D341Med (cell line): ENCODE measurements at places on chromosomes 4 and X.
A peak's percentile ranks its signal among the peaks of the same experiment; 100 is the strongest.

GRCh38 chr4:173025131-173025530 is 143.5 kb upstream of the GALNT7 start:
- peak; percentile 65 for DNase-seq

- no peak for DNase-seq
Observed at GRCh38 chr4:2289311-2289954, 27.5 kb upstream of the MXD4 start.

DNA sequence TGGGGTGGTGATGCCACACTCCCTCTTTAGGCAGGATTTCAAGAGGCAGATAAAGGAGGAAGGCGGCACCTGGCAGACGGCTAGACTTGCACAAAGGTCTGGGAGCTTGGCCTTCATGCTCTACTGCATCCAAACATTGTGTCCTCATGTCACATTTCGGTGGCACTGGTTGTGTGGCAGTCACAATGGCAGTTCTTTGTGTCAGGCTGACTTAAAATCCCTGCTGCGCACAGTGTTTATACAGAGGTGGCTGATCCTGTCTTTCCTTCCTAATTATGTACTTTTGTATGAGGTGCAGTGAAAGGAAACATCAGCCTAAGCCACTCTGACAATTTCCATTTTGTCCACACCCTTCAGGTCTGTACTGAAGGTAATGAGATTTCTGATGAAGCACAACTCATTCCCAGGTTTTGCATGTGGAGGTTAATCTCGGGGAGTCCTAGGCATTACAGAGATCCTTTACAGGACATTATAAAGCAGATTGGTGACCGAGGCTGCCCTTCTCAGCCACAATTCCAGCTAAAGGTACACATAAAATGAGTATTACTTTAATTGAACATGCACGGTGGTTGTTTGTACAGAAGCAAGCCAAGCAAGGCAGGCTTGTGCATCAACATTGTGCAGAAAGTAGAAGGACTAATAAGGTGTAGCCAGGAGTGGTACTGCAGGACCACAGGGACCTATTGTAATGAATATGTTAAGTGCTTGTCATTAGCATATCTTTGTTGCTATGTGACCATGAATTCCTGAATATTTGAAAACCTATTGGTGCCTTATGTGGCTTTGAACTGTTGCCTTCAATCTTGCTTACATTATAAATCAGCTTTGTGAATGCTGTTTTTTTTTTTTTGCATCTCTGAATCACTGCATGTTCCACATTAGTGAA is 147.6 kb downstream of the STK32B start:
- no peak for DNase-seq

DNA sequence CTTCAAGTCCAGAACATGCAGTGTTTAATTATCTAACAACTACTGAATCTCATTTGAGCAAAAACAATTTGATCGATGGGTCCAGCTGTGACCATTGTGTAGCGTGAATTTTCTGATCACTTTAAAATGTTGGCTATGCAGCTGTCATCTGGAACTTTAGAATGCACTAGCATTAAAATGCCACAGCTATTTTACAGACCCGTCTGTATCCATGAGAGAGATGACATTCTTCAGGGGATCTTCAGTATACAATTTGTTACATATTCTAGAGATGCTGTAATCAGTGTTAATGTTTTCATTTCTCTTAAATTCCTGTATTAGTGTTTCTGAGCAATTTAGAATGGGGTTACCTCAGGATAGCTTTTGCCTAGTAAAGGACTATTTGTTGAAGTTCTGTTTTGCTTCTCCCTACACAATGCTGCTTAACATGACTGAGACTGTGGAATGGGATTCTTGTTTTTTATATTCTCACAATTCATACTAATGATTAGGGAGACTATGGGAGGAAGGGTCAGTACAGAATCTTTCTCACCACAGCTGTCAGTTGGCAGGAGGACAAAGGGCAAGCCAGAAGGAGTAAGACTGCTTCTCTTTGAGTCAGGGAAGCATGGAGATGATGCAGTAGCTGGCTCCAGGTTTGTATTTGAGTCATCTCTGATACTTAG is 13.2 kb upstream of the CTSO start:
- DNase-seq: no peak

- DNase-seq: no peak
Observed at GRCh38 chr4:57109411-57109846, 756 bp downstream of the IGFBP7 start.

DNA sequence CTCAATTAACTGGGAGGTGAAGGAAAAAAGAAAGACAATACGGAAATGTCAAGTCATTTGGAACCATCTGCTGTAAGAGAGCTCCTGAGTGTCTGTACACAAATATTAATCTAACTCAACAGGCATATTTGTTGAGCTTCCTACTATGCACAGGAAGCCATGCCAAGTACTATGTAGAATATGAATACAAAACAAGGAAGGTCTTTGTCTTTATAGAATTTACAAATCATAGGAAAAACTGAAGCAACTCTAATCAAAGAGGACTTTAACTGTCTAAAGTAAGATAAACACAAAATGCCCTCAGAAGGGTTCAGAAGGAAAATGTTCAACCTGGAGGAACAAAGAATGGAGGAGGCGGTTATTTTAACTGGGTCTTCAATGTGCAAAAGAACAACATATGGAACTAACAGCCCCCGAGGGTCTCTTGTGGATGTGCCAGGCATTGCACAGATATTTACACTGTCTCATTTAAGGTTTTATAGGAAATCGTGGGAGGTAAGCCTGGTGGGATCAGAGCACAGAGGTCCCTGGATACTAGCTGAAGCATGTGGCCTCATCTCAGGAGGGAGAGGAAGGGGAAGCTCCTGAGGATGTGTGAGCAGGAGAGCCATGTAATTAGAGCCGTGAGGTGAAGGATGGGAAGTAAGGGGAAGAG is 5.8 kb downstream of the FAM114A1 start:
- no peak for DNase-seq

DNA sequence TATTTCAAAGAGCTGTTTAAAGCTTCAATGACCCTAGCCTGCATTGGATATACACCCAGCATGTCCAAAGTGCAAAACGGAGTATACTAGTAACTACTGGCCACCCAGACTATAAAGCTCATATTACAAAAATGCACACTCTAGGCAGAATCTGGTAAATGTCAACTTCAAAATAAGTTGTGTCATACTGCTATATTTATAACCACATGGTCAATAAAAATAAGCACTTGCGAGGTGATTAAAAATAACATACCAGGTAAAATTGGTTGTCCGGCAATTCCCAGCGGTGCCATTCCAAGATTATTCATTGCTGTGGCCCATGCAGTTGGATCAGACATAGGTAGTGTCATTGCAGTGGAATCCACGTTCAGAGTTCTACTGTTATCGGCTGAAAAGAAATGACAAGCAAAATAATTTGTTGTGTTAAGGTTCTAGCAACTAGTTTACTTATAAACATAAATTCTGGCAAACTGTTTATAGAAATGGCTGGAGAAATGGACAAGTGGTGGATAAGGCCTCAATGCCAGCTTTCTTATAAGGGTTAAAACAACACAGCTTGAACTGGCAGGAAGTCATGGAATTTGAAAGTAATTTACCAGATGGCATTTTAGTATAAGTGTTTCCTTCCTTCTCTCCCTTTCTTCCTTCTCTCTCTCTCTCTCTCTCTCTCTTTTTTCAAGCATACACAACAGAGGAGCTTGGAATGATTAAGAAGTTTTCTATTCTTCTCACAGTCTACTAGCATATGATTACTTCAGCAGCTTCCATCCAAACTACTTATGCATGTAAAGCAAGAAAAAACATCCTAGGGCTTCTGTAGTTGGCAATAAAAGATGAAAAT is 199.9 kb downstream of the ENOX2 start:
- DNase-seq: no peak

GRCh38 chr4:52657292-52657617 is 1.8 kb downstream of the USP46 start:
- DNase-seq: no peak

DNA sequence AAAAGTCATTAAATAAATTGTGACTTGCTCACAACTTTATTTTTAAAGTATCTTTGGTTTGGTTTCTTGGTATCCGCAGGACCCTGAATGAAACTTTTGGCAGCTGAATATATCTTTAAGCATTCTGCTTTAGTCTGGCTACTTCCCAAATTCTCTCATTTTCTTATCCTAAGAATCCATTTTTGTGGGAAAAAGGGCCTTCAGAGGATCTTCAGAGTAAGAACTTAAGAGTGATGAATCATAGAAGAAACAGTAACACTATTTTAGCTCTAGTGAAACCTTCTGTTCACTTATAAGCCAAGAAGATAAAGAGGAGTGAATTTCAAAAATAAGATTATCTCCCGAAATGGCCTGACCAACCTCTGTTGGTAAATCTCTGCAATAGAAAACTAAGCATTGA is 540.6 kb upstream of the MAGEB18 start:
- DNase-seq: no peak

DNA sequence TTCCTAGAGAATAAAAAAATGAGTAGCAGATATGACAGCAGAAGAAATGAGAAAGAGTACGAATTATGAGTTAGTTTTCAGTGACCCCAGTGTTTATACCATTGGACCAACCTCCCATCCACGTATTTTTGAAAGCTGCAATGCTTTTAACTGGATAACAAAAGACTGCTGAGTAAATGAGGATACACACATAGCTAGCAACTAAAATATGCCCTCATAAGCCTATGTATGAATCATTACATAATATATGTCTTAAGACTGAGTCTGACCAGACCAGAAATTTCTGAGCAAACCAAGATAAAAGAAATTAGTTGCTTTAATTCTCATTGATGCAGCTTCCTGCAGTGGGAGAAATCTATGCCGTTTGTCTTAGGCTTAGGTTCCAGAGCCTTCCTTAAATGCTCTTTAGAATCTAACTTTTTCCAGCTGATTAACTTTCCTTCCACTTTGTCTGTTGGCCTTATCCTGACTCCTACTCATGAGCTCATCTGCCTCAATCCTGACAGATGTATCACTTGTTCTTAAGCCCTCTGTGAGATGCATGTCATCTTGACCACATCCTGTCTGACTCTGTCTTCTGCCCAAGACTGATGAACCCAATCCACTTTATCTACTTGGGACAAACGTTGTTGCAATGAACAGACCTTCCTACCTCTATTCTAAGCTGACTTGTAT is 301.4 kb upstream of the AADAT start:
- no peak for DNase-seq

DNA sequence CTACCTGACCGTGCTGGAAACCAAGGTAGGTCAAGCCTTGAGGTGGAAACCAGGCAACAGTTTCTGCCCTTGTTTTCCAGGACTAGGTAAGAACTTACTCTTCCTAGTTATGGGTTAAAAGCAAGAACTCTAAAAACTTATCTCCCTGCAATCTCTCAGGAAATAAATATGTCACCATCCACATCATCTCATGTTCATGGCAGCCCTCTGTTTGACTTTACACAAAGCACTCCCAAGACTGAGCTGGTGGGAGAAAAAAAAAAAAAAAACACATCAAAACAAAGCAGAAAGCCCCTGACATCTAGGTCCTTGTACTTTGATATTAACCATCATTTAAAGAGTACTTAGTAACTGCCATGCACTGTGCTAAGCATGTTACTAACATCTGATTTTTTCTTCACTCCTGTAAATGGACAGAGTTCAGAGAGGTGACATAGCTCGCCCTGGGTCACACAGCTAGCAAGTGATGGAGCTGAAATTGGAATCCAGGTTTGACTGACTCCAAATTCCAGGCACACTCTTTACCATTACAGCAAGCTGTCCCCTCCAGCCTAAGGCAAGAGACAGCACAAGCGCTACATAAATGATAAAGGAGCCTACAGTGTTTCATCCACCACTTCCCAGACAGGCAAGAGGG is 102.8 kb upstream of the NOCT start:
- DNase-seq: no peak

- DNase-seq: peak; percentile 25
Observed at GRCh38 chrX:12423346-12423745, 285.1 kb downstream of the FRMPD4 start.

DNA sequence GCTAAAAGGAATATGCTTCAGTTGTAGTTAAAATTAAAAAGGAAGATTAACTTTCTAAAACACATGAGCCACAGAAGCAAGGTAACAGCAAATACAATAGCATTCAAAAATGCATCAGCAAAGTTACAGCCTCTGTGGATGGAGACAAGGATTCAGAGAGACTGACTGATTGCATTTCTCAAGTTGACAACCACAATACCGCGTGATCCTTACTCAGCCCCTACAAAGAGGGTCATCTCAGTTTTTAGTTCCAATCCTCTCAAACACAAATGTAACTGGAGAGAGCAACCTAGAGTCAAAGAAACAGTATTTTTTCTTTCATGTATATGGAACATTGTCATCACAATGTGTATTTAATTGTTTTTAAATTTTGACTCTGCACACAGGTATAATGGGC is 14.2 kb upstream of the C1QTNF7 start:
- no peak for DNase-seq

GRCh38 chr4:126405369-126405982 is 1090.7 kb downstream of the FAT4 start:
- DNase-seq: peak; percentile 45

DNA sequence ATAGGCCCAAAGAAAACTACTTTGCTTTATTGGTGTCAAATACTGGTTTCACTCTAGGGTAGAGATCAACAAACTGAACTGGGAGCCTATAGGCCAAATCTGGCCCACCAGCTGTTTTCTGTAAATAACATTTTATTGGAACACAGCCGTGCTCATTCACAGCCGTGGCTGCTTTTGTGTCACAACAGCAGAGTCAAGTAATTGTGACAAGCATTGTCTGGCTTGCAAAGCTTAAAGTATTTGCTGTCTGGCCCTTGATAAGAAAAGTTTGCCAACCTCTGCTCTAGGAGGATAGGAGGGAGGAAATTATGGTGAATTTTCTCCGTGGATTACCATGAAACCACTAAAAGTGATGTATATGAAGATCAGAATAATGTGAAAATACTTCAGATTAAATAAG is 53.4 kb downstream of the GPAT3 start:
- DNase-seq: no peak

DNA sequence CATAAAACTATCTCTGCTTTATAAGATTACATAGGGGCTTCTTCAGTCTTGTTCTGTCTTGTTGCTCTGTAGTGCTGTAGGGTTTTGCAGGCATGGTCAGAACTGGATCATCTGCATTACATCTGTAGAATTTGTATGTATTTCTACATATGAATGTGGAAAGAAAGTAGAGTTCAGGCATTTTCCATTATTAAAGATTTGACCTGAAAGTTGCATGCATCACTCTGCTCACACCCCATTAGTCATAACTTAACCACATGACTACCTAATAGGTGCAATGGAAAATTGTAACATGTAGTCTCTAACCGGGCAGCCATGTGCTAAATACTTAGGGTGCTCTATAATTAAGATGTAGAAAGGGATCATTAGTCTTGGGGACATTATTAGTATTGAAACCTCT is 45.7 kb upstream of the AGA start:
- DNase-seq: no peak

DNA sequence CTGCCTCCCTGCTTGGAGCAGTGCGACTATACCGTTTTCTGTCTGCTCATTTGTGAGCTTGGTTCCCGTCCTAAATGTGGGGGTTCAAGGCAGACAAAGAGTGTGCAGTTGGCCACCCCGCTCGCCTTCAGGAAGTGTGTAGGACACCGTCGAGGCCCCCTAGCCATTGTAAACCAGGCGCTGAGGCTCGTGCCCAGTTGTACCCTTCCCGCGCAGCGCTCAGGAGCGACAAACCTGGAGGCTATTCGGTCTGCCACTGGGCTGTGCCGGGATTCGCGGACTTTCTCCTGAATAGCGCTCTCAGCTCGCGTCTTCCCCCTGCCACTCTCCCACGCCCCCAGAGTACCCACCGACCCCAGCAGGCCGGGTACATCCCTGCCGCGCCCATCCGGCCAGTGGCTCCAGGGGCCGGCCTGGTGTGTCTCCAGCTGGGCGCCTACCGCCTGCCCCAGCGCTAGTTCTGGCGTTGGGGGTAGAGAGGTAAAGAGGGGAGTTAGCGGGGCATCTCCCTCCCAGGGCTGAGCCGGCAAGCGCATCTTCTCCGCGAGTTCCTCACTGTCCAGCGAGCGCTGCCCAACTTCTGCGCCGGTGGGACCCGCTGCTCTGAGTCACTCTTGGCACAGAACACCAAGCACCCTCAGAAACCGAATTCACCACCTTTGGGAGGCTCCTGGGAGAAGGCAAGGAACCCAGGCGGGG is 880 bp upstream of the LONRF3 start:
- DNase-seq: no peak
